ENCODE measurements at places on chromosomes 1 and 21. TPM values are rescaled to one million over a fixed set of nuclear protein-coding genes. Genes with fewer than 3 reads are reported as not detected.

DNA sequence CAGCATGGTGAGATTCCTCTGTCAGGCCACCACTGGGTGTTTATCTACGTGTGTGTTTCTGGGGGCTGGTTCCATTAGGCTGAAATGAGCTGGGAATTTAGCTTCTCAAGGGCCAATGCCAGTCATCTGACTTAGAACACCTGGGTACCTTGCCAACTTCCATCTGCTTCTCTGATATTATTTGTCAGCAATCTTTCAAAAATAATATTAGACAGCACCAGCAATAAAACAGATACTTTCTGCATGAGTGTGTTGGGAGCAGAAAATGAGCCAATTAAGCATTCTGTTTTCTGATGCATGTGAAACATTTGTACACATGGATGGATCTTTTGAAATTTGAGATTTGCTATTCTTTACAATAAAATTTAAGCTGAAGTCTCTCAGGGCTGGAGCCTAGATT is 124.1 kb downstream of the RYR2 start:
- no peaks in the 10 kb centered on the region for H3K36me3 ChIP-seq
- H3K27ac ChIP-seq = no peak overlapping the region
- no peaks in the 10 kb centered on the region for H3K4me1 ChIP-seq
- 0 out of 2 replicates have a peak, but pooled peaks cover 8% of the 10 kb centered on the region for H3K27me3 ChIP-seq
- no peak overlapping the region for H3K4me3 ChIP-seq
- DNase-seq = no peak

GRCh38 chr1:204725821-204726448 is 40.4 kb upstream of the LRRN2 start:
- H3K27me3 ChIP-seq = no peaks in the 10 kb centered on the region
- no peak overlapping the region for H3K27ac ChIP-seq
- peak; percentile 4 for DNase-seq

KCNK1 gene
- 28.4 TPM for total RNA-seq

BMP8B gene
- total RNA-seq = 9.5 TPM
